Caki2 (cell line): ENCODE measurements at places on chromosomes 4 and X. TPM values are rescaled to one million over a fixed set of nuclear protein-coding genes. Genes with fewer than 3 reads are reported as not detected.

Gene NLGN4X
- total RNA-seq = 12.5 and 36.6 TPM in 2 replicates

Gene UGT2B7
- total RNA-seq = 0.84 TPM in 1 of 2 replicates, not detected in the other

Gene IL3RA
- not detected in 2 replicates for total RNA-seq

Gene SRPX2
- 5.8 and 11.2 TPM in 2 replicates for total RNA-seq

Gene IGFBP7
- 1,275 and 1,415 TPM in 2 replicates for total RNA-seq

Gene FAM156B
- 29.0 and 32.1 TPM in 2 replicates for total RNA-seq

Gene ANKRD50
- 3.6 and 5.9 TPM in 2 replicates for total RNA-seq

Gene RHOXF1
- total RNA-seq = not detected in 2 replicates

Gene USO1
- total RNA-seq = 25.5 and 28.1 TPM in 2 replicates

Gene ACSL1
- total RNA-seq = 37.8 and 42.8 TPM in 2 replicates

DNA sequence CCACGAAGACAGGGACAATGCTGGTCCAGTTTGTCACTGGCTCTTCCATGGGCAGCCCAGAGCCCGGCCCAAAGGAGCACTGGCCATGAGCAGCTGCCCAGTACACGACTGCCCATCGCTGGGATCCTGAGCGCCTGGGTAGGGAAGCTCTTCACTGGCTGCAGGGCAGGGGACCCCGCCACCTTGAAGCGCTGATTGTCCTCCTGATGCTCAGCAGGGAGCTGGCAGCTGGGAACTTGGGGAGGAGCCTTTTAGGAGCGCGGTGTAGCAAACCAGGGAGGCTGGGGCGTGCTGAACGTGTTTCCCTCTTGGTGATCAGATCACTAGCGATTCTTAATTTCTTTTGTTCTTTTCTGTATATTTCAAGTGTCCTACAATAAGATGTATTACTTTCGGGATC, 1.8 kb downstream of the L1CAM start:
- DNase-seq = no peak

GRCh38 chrX:7828594-7828993, 14.4 kb upstream of the VCX start:
- no peak for DNase-seq

DNA sequence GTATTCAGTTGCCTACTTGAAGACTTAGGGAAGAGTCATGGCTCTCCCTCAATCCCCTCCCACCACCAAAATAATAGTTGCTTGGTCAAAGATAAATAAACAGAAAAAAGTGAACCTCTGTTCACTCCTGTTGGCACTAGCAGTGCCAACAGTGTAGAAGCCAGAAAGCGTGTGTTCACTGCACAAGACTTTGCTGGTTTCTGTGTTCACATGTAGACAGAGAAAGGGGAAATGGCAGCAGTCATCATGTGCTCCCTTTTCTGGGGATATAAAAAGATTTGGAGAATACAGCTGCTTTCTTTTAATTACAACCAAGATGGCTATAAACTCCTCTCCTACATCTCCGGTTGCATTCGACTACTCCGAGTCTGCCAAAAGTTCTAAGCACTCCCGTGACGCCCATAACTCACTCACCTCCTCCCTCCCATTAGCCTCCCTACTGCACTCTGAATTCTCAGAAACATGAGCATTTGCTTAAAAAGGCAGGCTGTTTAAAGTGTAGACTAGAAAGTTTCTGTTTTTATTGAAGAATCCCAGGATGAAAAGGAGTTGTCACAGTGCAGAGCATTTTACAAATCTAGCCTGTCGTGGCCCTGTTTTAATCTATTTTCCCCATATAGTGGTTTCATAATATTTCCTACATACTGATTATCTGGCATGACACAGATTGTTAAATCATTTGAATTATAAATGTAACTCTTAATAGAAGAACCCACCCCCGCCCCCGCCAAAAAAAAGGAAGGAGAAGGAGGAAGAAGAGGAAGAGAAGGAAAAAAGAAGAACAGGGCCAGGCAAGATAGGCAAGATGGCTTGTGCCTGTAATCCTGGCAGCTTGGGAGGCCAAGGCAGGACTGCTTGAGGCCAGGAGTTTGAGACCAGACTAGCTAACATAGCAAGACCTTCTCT, 16.7 kb downstream of the LGI2 start:
- no peak for DNase-seq

DNA sequence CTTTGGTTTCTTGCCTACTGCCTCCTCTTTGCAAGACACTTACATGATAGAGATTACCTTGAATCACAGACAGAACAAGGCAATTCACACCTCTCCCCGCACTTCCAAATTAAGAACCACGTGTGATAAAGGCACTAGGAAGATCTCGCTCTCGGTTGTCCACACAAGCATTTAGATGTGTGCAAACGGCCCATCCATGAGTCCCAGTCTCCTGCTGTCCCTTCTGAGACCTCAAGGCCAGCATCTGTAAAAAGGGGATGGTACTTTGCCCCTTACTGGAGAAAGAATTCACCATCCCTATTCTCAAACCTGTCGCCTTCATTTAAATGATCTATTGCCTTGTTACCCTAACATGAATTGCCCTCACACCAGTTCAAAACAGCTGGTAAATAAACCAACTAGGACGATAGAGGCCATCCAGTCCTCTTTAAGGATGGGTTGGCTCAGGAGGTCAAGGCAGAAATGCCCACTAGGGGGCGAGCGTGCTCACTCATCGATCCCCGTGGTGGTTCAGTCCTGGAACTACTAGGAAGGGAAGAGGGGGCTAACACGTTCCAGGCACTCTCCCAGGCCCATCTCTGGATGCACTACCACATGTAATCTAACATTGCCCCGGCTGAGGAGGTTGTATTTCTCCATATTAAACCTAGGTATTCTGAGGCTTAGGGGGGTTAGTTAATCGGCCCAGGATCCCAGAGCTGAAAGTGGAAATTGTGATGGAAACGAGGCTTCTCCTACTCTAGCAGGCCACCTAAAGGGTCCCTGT, 95.8 kb downstream of the DHX15 start:
- peak; percentile 47 for DNase-seq

DNA sequence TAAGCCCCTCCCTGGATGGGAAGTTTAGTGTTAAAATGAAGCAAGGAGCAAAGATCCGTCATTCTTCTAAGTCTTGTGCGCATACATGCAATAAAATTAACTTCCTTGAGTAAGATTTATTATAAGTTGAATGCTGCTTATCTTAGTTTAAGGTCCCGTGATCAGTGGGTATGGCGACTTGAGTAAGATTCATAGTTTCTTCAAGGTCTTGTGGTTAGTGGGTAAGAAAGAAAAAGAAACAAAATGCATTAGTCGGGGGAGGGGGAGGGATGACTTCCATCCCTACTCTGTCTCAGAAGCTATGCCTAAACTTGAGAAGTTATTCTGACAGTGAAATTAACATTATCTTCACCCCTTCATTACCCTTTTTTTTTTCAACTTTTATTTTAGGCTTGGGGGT, 127.3 kb upstream of the MAGEB16 start:
- peak; percentile 29 for DNase-seq

- DNase-seq = no peak
Measured at GRCh38 chr4:78379040-78379439, 172.5 kb upstream of the ANXA3 start.

DNA sequence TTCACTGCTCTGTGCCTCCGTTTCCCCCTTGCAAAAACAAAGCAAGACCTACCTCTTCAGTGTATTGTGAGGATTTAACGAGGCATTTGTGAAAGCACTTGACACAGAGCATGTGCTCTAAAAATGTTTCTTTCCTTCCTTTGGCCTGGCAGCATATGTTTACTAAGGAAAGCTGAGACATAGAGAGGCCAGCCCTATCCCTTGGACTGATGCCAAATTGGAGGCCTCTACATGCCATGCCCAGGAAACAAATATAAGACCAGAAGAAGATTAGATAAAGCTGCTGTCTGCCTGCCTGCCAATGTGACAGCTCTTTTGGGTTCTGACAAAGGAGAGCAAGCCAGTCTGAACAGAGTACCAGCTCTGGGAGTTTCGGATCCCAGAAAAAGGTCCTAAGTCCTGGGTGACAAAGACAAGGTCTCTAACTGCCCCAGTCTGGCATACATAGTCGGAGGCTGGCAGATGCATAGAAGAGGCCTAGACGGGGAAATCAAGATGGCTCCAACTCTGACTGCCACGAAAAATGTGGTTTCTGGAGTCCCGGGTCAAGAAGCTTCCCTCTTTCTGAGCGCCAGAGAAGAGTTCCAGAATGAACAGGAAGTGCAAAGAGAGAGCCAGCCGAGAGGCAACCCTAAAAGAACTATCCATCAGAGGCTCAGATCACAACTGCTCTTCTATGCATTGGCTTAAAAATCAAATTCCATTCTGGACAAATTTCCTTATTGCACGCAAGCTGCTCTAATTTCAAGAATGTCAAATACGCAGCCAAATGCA, 25.8 kb downstream of the OTUD6A start:
- DNase-seq = no peak

DNA sequence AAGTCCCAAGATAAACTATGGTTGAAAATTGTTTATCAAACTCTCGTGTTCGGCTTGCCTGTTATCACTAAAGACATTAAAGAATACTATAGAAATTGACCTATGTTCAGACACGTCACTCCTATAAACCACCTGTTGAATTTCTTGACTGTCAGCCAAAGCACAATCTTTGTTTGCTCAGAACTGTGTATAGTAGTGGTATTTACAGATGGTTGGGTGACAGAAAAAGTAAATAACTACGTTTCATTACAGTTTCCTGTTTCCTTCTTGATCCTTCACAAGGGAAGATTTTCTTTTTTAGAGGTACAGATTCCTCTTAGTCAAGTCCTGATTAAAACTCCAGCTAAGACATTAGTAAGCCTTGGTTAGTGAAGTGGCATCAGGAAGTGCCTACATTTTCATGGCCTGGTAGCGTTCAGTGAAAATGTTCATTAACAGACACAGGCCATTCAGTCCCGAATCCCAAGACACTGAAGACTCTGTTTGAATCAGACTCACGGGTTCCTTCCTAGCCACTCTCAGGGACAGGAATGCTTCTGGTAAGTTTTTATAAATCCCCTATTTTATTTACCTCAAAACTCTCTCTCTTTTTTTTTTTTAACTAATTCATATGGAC, at the start of gene SMIM31:
Gene SMIM31, plus strand, starts transcription at position 259 of the 616 bp plus-strand sequence. CDS start 16,313 bp downstream, outside the sequence.
- no peak for DNase-seq

GRCh38 chr4:164802301-164802901, 48.5 kb downstream of the SMIM31 start:
- DNase-seq = peak; percentile 10

- DNase-seq = no peak
Measured at GRCh38 chrX:41705680-41706374, 17.1 kb downstream of the GPR34 start.

GRCh38 chr4:127188847-127189246, 443.9 kb upstream of the INTU start:
- DNase-seq = no peak

DNA sequence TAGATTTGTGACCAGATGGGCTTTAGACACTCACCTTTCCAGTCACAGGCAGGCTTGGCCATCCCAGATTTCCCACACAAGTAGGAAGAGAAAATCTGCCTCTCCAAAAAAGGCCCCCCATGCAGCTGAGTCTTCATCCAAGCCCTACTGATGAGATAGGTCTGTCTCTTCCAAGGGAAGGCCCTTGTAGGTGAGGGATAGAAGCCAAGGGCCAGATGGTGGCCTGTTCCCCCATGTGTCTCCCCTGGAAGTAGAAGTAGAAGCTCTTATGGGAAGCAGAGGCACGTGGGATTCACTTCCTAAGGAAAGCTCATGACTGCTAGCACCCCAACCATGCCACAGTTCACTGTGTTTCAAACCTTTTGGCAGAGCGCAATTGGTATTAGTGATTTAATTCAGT, 81.5 kb downstream of the REPS2 start:
- DNase-seq = no peak

DNA sequence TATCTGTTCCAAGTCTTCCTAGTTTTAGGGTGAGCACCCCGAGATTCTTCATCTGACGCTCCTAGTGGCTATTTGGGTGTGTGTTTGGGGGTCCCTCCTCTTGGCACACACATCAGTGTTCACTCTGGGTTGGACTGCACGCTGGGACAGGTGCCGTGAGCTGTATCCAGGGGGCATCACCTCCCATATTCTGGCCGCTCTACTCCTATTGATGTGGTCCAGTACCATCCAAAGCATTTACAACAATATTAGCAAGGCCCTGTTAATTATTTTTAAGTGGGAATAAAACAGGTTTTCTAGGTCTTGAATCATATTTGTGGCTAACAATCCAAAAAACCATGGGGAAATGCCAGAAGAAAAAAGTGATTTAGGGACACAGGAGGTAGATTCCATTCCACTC, 26.4 kb downstream of the CYTL1 start:
- DNase-seq = no peak

- DNase-seq = no peak
Measured at GRCh38 chr4:177489471-177490246, 47.4 kb upstream of the AGA start.

DNA sequence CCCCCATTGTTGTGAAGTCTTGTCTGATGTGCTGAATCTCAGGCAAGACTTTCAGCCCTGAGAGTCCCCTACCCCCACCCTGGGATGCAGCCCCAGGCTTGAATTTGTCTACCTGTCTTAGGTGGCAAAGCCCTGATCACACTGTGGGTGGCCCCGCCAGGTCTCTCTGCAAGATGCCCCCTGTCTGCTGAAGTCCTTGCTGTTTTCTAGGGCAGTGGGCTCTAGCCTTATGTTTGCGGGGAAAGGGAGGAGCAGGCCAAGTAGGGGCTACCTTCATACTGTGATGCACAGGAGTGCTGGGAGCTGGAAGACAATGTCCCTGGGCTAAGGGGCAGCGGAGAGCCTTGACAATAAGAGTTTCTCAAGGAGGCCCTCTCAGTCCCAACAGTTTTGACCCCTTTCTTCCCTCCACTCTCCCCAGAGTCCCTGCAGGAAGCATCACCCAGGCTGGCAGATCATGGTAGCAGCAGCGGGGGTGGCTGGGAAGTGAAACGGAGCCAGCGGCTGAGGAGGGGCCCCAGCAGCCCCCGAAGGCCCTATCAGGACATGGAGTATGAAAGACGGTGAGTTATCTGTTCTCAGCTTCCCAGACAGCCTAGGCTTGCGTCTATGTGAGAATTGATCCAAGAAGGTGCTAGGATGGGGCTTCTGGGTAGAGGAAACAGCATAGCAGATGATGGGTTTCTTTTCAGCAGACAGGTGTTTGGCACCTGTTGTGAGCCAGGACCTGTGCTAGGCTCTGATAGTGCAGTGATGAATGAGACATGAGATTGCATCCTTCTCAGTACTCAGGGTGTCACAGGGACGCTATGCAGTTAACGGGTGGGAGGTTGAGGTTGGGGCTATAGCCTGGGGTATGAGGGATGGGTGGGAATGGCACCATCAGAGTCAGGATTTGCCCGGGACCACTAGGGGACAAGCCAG, 2.2 kb downstream of the RBM10 start:
- no peak for DNase-seq

GRCh38 chr4:80134936-80135701, 62.1 kb upstream of the ANTXR2 start:
- DNase-seq = no peak

DNA sequence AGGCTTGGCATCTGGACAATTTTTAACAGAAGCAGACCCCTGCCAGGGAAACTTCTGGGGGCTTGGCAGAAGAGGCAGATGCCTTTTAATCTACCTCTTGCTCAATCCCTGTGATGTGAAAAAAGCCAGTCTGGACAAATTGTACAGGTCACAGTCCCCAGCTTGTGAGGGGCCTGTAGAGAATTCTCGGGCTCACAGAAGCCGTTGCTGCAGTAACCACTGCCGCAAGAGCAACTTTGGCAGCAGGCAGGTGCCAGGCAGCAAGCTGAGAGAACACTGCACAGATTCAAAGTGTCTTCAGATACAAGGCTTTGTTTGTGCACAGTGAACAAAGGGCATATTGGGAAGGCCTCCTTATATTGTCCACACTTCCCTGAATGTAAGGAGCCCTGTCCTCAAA, 11.7 kb downstream of the GPKOW start:
- DNase-seq = no peak

- peak; percentile 54 for DNase-seq
Measured at GRCh38 chr4:38314663-38315062, 349.3 kb upstream of the KLF3 start.

- DNase-seq = no peak
Measured at GRCh38 chr4:1573830-1574459, 110.2 kb downstream of the FAM53A start.
